Activated naive CD4-positive, alpha-beta T cell treated with anti-CD3 and anti-CD28 coated beads, Interleukin-2, amount 10 ng/mL, durations not matched to agents 7 days and 5 days (primary cell): ENCODE measurements at places on chromosomes 16 and 17.

DNA sequence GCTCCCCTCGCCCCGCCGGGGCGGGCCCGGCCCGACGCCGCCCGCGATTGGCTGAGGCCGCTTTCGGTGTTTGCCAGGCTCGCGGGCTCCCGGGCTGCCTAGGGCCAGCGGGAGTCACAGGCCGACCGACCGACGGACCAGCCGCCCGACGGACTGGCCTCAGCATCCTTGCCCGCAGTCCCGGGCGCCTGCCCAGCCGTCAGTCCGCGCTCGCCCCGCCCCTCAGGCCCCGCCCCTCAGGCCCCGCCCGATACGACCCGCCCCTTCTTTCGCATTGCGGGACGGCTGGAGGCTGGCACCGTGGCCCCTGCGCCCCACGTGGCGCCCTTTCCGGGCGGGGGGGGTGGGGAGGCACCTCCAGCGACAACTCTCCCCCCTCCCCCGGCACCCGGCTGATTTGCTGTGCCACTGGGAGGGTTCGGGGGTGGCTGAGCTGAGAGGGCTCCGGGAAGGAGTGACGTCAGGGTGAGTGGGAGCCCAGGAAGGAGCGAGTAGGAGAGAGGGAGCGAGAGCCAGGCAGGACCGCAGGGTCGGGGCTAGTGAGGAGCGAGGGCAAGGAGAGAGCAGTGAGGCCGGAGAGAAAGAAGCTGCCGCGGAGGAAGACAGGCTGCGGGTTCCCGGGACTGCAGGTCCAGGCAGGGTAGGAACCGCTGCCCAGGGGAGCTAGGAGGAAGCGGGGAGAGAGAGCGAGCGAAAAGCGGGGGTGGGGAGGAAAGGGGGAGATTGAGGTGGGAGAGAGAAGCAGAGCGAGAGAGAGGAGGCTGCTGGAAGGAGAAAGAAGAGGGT, at the start of gene ASPHD1:
ASPHD1 (plus strand) TSS at position 387 of the 786 bp plus-strand sequence. CDS start 484 bp downstream, outside the sequence.
- DNase-seq = peak; percentile 75

DNA sequence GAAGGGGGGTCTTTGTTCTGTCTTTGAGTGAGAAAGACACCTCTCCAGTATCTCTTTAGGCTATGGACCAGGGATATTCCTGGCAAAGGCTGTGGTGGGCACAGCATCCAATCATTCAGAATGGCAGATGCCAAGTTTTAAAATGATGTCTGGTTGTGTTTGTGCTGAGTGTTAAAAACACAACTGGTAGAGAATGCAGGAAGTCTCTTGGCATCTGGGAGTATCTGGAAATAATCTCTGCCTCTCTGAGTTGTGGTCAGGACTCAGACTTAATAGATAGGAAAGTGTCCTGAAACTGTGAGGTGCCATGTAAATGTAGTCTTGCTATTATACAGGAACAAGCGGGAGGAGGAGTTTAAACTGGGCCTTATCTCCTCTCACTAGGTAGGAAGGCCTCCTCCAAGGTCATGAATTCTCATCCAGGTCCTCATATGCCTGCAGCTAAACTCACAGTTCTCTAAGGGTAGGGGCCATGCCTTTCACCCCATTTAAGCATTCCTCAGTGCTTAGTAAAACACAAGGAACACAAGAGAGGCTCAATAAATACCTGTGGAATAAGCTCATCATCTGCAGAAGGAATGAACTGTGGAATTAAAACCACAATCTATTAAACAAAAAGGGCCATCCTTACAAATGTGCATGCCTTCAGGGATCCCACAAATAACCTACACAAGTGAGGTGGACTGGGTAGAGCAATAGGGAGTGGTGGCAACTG, 317.6 kb downstream of the CBLN1 start:
- no peak for DNase-seq

GRCh38 chr17:14469971-14470370, 169.1 kb downstream of the HS3ST3B1 start:
- no peak for DNase-seq

DNA sequence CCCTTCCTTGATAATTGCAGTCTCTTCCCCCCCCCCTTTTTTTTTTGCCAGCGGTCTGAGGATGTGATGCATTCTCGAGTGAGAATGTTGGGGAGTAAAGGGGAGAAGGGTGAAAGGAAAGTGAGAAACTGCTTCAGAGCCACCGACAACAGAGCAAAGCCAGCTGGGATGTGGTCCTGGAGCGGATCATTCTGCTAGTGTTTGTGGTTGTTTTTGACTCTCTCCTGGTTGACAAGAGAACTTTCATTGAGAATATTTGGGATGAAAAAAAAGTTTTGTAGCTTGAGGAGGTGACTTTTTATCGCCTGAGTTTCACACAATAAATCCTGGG, 1.3 kb downstream of the NF1 start:
- DNase-seq = no peak

DNA sequence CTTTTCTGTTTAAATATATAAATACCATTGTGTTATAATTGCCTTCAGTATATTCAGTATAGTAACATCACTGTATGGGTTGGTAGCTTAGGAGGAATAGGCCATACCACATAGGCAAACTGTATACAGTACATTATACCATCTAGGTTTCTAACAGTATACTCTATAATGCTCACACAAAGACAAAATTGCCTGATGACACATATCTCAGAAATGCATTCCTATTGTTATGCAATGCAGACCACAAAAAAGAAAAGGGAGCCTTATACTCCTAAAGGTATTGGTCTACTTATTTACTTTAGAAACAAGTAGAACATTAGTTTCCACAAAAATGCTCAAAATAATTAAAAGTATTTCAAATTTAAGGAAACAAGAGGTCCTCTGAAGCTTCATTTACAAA, 47.9 kb downstream of the SETD6 start:
- DNase-seq = no peak

DNA sequence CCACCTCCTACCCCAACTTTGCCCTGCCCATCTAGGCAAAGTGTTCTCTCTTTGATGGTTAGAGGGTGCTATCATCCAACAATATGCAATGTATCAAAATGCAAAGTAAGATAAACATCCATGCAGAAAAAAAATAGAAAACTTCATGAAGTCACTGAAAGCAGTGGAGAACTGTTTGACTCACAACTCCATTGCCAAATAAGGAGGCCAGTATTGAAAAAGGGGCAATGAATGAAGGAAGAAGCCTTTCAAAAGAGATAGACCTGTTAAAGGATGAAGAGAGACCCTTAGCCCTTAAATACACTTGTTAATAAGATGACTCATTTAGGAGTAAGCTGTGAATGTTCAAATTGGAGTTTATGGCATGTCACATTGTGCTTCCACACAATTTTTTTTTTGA, 13.0 kb downstream of the FA2H start:
- no peak for DNase-seq

DNA sequence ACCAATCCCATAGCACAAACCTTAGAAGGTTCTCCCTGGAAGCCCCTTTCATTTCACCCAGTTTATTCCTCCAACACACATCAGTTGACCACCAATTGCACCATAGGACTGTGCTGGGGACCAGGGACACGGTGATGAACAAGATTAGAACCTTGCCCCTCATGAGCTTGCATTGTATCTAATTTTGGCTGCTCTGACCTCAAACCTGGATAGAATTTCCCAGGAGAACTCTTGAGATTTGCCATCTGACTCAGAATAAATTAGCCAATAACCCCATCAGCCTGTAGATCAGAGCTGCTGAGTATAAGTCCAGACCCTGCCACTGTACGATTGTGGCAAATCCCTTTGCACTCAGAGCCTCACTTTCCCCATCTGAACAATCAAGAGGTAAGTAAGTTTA, 52.1 kb downstream of the CDH11 start:
- no peak for DNase-seq

GRCh38 chr17:17860766-17861107, 24.0 kb upstream of the SREBF1 start:
- DNase-seq = no peak

DNA sequence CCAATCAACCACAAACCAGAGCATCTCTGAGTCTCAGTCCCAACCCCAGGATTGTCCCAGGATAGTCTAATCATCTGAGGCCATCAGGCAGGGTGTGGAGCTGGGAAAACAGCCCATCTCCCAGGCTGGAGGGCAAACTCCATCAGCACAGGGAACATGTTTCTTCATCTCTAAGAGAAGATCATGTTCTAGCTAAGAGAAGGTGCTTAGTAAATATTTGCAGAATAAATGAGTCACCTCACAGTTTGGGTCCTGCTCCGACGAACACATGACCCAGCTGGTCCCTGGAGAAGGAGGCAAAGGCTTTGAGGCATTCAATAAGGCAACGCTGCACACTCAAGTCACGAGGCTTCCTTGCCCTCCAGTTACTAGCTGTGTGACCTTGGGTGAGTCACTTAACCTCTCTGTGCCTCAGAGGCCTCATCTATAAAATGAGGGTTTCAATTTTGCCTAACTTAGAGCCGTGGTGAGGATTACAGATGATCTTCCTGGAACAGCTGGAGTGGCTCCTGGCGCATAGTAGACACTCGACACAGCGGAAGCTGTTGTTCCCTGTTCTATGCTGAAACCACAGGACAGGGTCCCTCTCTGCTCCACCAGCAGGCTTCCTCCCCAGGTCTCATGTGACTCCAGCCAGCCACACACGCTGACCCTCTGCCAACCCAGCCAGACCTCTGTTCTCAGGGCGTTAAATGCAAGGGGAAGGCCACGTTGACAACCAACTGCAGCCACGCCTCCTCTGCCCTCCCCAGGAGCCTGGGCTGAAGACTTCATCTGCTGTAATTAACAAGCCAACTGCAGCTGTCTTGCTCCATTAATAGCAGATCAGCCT, 10.3 kb upstream of the RPL38 start:
- DNase-seq = no peak

DNA sequence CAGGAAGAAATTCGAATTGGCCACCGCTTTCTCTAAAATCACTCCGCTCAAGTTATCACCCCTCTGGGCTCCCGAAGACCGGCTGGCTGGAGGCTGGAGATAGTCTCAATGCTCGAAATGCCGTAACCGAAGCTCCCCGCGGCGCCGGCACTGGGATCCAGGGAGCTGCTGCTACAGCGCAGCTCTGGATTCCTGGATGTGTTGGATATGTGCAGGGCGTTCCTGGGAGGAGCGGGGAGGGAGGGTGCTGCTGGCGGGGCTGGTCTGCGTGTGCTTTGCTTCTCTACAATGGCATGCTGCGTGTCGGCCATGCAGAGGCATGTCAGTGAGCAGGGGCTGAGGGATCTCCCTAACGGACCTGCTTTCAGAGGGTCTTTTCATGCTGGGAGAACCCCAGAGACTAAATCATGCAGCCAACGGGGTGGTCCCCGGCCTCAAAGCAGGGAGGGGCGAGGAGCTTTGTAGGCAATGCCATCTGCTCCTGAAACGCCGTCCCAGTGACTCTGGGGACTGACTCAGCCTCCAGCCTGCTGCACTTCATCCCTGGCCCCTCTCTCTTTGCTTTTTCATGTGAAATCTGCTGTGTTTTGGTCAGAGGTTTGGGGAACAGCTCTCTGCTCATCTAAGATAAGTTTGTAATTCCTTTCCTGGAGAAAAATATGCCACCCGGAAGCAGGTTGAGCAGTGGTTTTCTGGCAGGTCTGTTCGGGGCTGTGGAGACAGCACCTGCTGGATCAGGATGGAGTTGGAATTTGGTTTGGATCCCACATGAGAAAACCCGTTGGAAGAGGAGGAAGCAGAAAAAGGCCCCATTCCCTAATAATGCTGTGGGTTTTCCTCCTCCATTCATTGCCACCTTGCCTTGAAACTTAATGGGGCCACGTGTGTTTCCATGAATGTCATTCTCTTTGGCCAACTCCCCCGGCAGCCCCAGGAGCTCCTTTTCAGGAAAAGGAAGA, 311.4 kb downstream of the SEC14L1 start:
- DNase-seq = peak; percentile 51

DNA sequence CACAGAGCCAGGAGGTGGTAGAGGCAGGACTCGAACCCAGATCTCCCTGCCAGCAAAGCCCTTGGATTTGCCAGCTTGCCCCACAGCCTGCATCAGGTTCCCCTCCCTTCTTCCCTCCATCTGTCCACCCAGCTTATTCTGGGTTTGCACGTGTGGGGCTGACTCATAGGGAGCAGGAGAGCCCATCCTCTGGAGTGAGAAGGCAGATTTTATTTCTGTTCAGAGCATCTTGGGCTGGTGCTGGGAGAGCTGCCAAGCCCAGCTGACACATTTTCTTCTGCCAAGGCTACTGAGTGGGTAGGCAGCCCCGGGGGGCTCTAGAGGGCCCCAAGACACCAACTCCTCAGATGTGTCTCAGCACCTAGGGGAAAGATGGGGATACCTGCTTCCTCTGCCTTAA, 106.3 kb upstream of the CRHR1 start:
- no peak for DNase-seq

- DNase-seq = no peak
Observed at GRCh38 chr17:5355421-5356129, 63.9 kb downstream of the NUP88 start.

DNA sequence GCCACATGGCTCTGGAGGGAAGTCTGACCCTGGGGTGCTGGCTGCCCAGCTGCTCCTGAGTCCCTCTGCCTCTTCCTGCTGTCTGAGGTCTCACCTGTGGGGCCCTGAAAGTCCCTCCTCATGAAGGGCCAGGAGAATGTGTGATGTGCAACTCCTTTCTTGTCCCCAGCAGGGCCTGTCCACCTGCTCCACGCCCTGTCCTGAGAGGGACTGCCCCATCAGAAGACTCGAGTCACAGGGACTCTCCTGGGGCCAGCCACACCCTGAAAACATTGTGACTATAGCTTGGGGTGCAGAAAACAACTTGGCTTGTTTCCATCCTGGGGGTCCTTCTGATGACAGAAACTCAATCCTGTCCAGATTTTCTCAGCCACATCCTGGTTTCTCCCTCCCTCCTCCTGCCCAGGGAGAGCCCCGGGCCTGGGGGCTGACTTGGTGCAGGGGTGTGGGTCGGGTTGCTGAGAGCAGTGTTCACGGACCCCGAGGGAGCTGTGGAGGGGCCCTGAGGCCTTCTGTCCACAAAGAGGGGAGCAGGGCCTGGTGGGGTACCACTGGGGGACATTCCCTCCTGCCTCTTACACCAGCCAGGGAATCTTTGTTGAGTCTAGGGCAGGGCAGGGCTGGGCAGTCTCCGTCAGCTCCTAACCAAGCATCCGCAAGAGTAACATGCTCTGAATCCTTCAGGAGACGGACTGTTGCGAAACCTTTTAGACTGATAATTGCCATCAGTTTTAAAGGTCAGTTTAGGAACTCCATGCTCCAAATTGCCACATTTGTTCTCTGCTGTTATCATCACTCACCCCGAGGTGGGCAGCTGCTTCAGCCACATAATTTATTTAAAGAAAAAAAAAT, 45.9 kb downstream of the NT5M start:
- DNase-seq = no peak

- peak; percentile 48 for DNase-seq
Observed at GRCh38 chr17:18141210-18141803, 32.8 kb downstream of the MYO15A start.
